ENCODE measurements at places on chromosomes 3 and 15.

GRCh38 chr3:30035935-30036567, 570.4 kb upstream of the TGFBR2 start:
- no peak for DNase-seq

DNA sequence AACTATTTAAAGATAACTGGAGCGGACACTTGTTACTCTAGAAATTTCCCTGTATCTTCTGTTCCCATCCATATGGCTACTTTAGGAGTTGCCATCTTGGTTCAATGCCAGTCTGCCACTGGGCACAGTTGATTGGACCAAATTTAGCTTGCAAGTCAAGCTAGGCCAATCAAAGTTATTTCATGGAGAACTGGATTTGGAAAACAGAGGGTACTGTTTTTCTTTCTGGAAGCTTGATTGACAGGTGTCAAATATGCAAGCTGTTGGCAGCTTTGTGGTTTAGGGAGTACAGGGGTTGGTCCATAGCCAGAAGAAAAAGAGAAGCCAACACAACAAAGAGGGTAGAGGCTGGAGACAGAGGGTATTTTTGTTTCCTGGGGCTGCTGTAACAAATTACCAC, 33.4 kb upstream of the KLHL25 start:
- DNase-seq, result no peak

GRCh38 chr3:50817756-50818529, 143.2 kb downstream of the DOCK3 start:
- DNase-seq, result no peak

DNA sequence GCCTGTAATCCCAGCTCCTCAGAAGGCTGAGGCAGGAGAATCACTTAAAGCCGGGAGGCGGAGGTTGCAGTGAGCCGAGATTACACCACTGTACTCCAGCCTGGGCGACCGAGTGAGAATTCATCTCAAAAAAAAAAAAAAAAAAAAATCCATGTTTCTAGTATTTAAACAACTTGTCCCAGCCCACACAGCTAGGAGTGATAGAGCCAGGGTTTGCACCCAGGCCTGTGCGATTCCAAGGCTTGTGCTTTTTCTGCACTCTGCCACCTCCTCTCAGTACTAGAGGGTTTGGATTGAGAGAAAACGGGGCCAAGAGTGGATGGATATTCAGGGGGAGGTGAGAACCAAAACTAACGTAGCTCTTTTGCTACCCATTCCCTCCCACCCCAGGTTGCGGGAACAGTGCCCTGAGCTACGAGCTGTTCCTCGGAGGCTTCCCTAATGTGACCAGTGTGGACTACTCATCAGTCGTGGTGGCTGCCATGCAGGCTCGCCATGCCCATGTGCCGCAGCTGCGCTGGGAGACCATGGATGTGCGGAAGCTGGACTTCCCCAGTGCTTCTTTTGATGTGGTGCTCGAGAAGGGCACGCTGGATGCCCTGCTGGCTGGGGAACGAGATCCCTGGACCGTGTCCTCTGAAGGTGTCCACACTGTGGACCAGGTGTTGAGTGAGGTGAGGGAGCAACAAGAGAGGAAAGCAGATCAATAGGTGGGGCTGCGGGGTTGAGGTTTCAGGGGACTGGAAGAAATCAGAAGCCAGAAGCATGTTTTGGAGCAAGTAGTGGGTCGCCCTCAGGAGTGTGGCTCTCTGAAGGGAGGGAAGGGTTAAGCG, 4.1 kb downstream of the CAMK2N2 start:
- DNase-seq, result peak; percentile 27

DNA sequence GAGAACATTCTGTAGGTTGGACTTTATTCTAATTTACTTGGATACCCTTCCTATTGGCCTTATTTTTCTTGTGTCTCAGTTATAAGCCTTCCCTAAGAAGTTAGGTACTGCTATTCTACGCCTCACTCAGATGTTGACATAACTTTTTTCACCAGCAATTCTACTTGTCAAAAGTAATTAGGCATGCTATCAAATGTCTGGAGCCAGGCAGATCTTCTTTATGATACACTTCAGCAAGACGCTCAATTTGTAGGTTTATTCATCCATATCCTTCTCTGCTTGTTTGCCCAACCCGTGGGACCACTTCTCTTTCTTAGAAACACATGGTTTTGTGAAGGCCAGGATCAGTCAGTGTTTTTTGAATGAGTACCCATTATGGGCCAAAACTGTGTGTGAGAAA, 36.2 kb upstream of the COL8A1 start:
- DNase-seq, result no peak

- DNase-seq, result peak; percentile 85
Observed at GRCh38 chr3:52518723-52519444, 14.8 kb downstream of the NT5DC2 start.

GRCh38 chr15:34701536-34701935, 53.3 kb downstream of the GJD2 start:
- DNase-seq, result no peak

GRCh38 chr15:57599296-57599810, 7.6 kb downstream of the MYZAP start:
- DNase-seq, result no peak

DNA sequence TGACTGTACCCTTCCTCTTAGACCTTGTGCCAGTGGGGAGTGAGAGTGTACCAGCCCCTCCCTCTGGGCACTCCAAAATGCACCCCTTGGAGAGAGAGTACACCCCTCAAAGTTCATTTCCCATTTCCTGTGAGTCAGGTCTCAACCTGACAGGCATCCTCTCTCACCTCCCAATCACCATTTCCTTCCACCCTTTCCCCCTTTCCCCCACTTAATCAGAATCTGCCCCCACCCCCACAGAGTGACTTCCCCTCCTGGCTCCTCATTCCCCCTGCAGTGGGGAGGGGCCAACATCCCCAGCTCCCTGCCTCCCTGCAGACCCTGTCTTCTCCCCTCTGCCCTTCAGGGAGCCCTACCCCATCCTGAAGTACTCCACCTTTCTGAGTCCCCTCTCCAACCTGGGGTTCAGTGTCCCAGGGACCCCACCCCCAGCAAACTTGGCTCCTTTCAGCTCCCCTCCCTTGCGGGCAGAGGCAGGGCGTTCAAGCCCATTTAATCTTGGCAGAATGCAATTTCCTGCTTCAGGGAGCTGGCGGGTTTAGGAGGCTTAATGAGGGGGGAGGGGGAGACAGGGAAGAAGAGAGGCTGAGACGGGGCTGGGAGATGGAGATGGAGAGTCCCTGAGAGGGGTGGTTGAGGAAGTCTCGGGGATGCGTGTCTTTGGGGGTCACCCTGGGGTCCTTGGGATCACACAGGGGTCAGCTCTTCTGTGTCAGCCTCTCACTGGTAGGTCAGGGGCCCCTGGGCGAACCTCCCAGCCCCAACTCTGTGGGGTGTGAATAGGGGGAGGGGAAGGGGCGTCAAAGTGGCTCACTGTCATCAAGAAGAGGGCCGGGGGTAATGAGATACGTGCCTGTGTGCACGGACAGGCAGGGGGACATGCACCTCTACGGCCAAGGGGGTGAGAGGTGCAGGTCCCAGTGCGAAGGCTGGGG, 16.6 kb upstream of the SEMA3F start:
- DNase-seq, result no peak

Measured in 8988T (cell line).